ENCODE measurements at places on chromosomes 11 and 22.

GRCh38 chr11:3782963-3783362 is 14.4 kb downstream of the NUP98 start:
- DNase-seq, result no peak

- no peak for DNase-seq
These were observed 510.6 kb downstream of the NTM start for GRCh38 chr11:131880976-131881375.

DNA sequence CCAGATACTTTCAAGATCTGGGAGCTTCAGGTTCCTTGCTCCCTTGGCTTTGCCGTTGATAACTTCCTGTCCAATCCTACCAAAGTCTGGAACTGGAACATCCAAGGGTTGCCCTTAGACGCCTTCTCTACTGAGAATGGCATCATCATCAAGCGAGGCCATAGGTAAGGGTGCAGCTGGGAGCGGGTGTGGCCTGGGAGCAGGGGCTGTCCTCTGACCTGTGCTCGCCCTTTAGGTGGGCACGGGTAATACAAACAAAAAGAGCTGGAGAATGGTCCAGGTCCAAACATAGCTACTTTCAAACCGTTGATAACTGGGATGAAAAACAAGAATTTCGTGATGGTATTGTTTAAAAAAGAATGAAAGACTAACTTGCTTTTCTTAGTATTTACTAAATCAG is 25.0 kb downstream of the CASP12 start:
- no peak for DNase-seq

DNA sequence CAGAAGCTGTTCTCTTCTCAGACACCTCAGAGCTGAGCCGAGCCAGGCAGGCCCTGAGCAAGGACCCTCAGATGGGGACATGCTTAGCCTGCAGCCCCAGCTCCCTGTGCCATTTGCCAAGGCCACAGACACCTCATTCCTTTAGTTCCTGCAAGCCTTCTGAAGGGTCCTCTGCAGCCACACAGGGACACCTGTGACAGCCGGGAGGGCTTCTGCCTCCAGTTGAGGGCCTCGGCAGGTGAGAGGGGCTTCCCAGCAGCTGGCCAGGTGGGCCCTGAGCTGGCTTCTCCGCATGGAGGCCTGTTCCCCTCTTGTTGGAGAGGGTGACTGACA is 18.2 kb downstream of the INCENP start:
- DNase-seq, result no peak

DNA sequence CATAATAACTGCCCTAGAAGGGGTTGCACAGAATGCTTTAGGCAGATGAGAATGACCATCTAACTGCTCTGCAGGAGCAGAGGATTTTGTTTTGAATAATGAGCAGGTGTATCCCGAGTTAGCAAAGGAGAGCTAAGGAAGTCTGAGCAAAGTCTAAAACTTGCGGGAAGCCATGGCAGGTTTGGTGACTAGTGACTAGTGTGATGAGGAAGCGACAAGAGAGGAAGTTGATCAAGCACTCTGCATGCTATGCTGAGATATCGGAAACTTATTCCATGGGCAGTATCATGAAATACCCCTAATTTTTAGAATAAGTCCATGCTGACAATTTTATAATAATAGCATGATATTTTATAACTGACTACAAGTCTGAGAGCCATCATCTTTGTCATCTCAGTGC is 12.9 kb downstream of the OLFML1 start:
- DNase-seq, result no peak

GRCh38 chr11:74871037-74871436 is 77.9 kb downstream of the XRRA1 start:
- DNase-seq, result no peak

GRCh38 chr11:5449432-5449831 is 309 bp downstream of the OR51I2 start:
- no peak for DNase-seq

DNA sequence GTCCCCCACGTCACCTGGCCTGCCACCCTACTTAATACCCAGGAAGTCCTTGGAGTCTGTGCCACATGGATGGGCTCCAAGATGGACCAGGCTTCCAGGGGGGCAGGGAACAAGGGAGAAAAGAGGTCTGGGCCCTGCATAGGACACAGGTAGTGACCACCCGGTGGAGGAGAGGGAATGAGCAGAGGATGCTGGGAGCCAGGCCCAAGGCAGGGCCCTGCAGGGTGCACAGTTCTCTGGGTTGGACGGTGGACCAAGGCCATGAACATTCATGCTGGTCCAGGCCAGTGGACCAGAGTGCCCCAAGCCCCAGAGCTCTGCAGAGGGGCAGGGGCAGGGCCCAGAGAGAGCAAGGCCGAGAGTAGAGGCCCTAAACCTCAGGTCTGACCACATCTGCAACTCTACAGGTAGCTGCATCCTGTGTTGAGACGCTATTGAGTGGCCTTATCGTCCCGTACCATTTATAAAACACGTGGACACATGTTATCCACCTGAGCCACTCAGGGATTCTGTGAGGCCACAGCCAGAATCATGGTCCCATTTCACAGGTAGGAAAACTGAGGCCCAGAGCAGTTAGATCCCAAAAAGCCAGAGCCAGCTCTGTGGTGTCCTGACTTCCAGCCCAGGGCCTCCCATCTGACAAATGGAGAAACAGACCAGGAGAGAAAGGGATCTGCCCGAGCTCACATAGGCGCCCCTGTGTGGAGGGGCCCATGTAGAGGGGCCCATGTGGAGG is 46.4 kb downstream of the IGLL5 start:
- no peak for DNase-seq

GRCh38 chr11:46315783-46316563 is 31.3 kb upstream of the DGKZ start:
- DNase-seq, result no peak

GRCh38 chr11:1691026-1691877 is 5.7 kb upstream of the KRTAP5-6 start:
- no peak for DNase-seq
